KBM-7 (cell line): ENCODE measurements at places on chromosomes 11 and 22.
A peak's percentile ranks its signal among the peaks of the same experiment; 100 is the strongest.

DNA sequence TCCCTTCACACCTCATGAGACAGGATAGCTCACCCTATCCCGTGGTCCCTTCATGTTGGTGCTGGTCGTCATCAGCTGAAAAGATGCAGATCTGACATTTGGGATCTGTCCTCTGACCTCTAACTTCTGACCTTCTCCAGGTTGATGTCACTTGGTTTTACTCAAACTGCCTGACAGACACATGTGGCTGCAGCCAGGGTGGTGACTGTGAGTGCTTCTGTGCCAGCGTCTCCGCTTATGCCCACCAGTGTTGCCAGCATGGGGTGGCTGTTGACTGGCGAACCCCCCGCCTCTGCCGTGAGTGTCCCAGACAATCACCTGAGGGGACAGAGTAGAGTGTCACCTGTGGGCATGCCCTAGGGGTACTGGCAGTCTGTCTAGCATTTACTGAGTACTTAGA is 49.7 kb downstream of the OTOG start:
- DNase-seq, result no peak

DNA sequence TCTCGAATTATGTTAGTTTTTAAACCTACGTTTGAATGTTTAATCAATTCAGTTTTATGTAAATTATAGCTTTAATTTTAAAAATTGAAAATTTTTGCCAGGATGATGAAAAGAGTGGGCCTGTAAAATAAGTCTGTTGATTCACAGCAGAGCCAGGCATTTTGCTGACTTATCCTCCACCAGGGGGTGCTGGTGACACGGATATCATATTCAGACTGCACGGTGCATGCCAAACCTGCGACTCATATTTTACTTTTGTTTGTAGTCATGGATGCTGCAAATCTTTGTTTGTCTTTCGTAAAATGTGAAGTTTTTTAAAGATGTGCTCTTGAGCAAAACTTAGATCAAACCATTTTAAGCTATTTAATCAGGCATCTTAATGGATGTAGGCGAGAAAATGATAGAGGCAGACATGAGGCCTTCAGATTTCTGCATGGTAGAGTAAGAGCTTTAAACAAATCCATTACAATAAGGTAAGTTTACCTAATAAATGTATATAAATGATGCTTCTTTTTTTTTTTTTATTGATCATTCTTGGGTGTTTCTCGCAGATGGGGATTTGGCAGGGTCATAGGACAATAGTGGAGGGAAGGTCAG is 3.6 kb upstream of the OR8B3 start:
- peak; percentile 52 for DNase-seq

DNA sequence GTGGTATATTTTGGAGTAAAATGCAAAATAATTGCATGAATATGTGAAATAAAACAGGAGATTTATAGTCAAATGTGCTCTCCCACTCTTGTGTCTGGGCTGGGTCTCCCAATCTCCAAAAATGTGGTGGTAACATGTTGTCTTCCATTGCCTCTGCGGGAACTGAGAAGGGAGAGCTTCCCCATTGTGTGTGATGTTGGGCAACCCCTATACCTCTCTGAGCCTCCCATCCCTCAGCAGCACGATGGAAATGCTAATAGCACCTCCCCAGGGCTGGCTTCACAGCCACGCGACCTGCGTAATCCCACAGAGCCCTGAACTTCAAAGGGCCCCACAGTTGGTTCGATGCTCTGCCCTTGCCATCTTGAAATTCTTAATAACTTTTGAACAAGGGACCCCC is 72.0 kb downstream of the TP53I11 start:
- no peak for DNase-seq

DNA sequence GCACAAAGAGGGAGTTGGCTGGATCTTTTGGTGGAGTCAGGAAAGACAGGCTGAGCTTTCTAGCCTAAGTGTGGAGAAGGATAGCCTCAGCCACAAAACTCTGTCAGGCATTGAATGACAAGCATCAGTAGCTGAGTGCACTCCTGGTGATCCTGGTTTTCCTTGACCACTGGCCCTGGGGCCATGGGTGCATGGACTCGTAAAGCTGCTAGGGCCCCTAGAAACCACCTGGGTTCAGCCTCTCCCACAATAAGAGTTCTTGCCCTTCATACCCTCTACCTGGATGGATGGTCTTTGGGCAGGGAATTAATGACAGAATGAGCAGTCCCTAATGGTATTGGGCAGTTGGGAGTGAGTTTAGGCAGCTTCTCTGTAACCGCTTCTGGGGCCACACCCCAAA is 22.9 kb downstream of the TUB start:
- DNase-seq, result no peak

- no peak for DNase-seq
Observed at GRCh38 chr11:118581057-118581456, 8.8 kb downstream of the ARCN1 start.

- DNase-seq, result no peak
Observed at GRCh38 chr22:30731658-30732057, 37.0 kb downstream of the OSBP2 start.

- DNase-seq, result no peak
Observed at GRCh38 chr11:134482865-134483264, 70.8 kb upstream of the B3GAT1 start.

DNA sequence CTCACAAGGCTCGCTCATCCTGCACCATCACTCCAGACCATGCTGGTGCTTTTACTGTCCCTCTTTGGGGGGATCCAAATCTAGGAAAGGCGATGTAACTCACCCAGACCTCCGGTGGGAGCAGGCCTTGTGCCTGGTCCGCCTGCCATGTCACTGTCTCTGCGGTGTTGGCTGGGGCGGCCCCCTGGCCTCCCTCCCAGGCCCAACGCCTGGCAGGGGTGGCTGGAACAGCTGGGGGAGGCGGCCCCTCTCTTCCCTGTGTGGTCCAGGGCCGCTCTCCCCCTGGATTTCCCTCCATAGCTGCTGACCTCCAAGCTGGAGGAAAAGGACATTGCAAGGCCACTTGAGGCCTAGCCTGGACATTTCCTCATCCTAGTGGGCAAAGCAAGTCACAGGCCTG is 11.1 kb upstream of the MGAT3 start:
- DNase-seq, result no peak

GRCh38 chr22:27698813-27699212 is 102.7 kb downstream of the MN1 start:
- DNase-seq, result no peak

- peak; percentile 39 for DNase-seq
Observed at GRCh38 chr11:35404388-35404775, 15.0 kb downstream of the SLC1A2 start.

GRCh38 chr11:32555895-32556294 is 27.7 kb upstream of the EIF3M start:
- DNase-seq, result no peak

GRCh38 chr11:75240311-75241035 is at the start of gene TPBGL:
TSS of gene TPBGL (plus strand) at chr11:75240774. CDS start at chr11:75241050, 276 bp downstream.
- DNase-seq, result peak; percentile 19
